CD4-positive, alpha-beta T cell treated with Interleukin-6 at 100 ng/mL for 8 hours (primary cell): ENCODE measurements at places on chromosomes 5 and 9.

DNA sequence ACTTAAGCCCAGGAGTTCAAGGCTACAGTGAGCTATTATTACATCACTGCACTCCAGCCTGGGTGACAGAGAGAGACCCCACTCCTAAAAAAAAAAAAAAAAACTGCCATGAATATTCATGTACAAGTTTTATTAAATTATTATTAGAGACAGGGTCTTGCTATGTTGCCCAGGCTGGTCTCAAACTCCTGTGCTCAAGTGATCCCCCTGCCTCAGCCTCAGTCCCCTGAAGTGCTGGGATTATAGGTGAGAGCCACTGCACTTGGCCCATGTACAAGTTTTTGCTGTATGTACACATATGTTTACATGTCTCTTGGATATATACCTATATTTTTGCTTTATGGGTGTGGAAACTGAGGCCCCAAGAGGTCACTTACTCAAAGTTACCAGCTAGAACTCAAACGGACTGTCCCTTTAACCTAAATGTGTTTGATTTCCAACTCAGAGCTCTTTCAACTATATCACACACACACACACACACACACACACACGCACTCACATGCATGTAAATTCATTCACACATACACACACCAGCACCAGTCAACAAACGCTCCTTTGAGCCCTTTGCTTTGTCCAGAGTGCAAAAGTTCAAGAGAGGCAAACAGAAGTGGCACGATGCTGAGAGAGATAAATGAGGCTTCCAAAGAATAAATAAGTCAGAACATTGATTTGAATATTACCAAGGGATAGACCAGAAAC, 42.3 kb upstream of the STRBP start:
- DNase-seq: no peak

GRCh38 chr5:76831110-76831452, 12.3 kb downstream of the F2RL1 start:
- no peak for DNase-seq

DNA sequence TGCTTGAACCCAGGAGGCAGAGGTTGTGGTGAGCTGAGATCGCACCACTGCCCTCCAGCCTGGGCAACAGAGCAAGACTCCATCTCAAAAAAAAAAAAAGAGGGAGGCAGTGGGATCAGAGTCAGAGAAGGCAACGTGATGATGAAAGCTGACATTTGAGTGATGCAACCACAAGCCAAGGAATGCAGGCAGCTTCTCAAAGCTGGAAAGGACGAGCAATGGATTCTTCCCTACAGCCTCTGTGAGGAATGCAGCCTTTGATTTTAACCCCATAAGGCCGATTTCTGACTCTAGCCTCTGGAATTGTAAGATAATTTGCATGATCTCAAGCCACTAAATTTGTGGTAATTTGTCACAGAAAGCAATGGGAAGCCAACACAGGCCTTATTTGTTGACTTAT, 9.8 kb downstream of the TGFBI start:
- no peak for DNase-seq

DNA sequence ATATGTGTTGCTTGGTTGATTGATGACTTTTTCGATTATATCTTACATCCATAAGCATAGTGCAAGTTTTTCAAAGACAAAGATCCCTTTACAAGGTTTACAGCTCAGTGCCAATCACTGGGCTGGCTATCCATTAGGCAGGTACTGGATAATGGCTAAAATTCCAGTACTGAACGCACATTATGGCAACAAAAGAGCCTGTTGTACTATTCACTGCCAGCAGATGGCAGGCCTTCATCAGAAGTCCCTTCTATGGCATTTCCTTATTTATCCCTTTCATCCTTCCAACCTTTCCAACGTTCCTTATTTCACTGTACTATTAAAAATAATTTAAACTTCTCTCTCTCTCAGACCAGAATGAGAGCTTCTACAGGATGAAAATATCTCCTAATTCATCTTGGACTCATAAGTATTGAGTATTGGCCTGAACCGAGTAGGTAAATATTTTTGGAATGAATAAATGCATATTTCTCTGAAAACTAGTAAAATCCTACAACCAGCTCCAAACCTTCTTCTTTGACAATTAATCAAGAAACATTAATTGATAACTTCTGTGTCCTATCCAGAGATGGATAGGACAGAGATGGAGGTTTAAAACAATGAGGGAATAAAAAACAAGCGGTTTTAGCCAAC, 6.7 kb upstream of the WNT8A start:
- peak; percentile 44 for DNase-seq

DNA sequence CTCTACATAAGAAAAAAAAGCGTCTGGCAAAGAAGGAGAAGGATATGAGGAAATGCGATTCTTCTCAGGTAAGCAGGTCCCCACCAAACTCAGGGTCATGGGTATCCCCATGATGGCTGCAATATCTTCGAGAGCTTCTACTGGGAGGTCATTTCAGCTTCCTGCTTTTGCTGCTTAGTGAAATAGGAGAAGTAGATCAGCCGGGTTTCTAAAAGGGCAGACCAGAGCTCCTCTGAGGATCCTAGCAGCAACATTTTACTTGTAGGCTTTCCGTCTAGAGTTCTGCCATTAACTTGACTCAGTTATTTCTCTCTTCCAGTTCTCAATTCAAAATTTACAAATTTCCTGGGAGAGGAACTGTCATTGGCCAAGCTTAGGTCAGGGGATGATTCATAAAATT, 134.7 kb downstream of the DPYSL3 start:
- DNase-seq: no peak

DNA sequence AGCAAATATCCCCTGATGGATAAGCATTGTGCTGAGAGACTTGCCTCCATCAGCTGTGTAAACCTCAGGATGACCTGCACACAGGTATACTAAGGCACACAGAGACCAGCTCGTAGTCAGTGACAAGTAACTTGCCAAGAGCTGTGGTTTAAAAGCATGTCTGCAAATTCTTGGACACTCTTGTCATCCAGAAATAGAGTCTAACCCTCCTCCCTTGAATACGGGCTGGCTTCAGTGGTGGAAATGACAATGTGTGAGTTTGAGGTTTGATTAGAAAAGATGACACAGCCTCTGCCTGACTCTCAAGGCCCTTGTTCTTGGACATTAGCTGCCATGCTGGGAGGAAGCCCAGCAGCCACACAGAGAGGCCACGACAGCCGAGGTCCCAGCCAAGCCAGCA, 114.4 kb downstream of the GADD45G start:
- DNase-seq: no peak

GRCh38 chr9:105127863-105128220, 116.6 kb upstream of the SLC44A1 start:
- peak; percentile 86 for DNase-seq

- DNase-seq: no peak
Measured at GRCh38 chr5:167143716-167144115, 1147.7 kb upstream of the WWC1 start.

DNA sequence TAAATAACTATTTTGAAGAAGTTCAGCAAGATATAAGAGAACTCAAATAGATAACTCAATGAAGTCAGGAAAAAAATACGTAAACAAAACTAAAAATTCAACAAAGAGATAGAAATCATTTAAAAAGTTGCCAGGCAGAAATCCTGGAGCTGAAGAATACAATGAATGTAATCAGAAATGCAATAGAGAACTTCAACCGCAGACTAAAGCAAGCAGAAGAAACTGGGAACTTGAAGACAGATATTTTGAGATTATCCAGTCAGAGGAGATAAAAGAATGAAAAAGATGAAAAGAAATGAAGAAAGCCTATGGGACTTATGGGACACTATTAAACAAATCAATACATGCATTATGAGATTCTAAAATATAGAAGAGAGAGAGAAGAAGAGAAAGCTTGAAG, 129.1 kb upstream of the LPAR1 start:
- no peak for DNase-seq

DNA sequence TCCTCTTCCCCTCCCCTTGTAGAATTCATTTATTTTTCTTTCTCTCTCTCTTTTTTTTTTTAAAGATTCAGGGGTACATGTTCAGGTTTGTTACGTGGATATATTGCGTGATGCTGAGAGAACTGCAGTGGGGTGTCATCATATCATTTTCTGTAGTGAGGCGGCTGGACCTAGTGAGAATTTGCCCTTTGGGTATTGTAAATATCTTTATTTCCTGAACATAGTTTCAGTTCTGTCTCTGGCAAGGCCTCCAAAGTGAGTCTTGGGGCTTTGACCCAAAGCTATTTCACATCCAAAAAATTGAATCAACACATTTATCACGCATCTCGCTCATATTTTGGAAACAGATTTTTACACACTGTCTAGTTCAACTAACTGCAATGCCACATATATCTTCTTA, 25.4 kb upstream of the MYOT start:
- no peak for DNase-seq

DNA sequence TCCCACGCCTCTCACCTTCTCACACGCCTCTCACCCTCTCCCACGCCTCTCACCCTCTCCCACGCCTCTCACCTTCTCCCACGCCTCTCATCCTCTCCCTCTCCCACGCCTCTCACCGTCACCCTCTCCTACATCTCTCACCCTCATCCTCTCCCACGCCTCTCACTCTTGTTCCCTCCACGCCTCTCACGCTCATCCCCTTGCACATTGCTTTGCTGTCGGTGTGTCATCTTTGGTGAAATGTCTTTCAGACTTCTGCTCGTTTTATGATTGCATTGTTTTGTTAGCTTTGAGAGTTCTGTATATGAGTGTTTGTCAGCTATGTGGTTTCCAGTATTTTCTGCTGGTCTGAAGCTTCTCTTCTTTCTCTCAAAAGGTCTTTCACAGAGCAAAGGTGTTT, 102.7 kb downstream of the EHMT1 start:
- no peak for DNase-seq

DNA sequence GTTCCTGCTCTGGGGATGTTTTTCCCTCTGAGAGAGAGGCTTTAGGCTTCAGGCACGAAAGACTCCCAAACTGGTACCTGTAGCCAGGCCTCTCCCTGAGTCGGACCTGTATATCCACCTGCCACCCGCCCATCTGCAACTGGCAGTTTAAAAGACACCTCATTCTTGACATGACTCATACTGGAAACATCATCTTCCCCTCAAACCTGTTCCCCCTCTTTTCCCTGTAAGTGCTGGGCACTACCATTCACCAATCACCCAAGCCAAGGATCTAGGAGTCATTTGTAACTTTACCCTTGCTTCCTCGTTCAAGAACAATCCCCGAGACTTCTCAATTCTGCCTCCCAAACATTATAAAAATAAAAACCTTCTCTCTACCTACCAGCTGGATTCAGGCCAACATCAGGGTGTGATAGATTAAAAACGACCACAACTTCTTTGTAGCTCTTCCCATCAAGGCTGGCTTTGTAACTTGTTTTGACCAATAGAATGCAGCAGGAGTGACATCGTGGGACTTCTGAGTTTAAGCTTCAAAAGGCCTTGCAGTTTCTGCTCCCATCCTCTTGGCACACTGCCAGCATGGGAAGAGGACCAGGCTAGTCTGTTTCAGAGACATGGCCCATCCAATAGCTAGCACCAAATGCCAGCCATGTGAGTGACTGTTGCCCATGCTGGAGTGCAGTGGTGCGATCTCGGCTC, 1.8 kb upstream of the WDR31 start:
- DNase-seq: peak; percentile 39

DNA sequence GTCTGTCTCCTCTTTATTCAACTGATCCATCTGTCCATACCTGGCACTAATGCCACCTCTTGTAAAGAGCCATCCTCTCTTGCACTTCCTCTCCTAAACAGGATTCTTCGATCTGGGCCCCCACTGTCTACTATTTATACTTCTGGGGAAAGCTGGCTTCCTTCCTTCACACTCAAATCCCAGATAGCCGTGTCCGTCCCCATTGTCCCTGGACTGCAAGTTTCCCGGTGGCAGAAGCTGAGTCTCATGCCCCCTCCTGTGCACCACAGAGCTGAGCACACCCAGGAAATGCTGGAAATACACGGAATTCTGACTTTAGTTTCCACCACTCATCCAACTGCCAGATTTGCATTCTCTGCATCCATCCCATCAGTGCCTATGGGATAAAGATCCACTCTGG, 84.0 kb downstream of the MARCHF11 start:
- DNase-seq: no peak
